Uterine smooth muscle cell (primary cell): ENCODE measurements at places on chromosomes 5 and 9. TPM values are rescaled to one million over a fixed set of nuclear protein-coding genes. Genes with fewer than 3 reads are reported as not detected.

The ZMYND19 gene
- 22.5 and 26.2 TPM in 2 replicates for total RNA-seq

The PCDHA1 gene
- under 0.01 TPM in 2 replicates for total RNA-seq

The IRX4 gene
- 0.11 TPM in 1 of 2 replicates, not detected in the other for total RNA-seq

The OR1J2 gene
- not detected in 2 replicates for total RNA-seq
